Fibroblast of lung (primary cell): ENCODE measurements at places on chromosomes 16 and 17. TPM values are rescaled to one million over a fixed set of nuclear protein-coding genes. Genes with fewer than 3 reads are reported as not detected.

DNA sequence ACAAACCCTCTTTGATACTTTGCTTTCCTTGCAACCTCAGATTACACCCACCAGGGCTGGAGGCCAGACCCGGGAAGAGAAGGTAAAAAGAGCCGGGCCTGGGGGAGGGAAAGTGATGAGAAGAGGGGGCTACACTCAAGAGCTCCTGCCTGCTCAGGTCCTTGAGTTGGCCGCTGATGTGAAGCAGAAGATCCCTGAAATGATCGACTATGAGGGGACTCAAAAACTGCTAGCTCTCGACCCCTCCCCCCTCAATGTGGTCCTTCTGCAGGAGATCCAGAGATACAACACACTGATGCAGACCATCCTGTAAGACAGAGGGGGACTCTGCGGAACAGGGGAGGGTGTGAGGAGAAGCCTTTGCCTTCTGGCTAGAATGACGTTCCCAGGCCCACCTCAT, 2.8 kb upstream of the KDM6B start:
- no peak for DNase-seq

DNA sequence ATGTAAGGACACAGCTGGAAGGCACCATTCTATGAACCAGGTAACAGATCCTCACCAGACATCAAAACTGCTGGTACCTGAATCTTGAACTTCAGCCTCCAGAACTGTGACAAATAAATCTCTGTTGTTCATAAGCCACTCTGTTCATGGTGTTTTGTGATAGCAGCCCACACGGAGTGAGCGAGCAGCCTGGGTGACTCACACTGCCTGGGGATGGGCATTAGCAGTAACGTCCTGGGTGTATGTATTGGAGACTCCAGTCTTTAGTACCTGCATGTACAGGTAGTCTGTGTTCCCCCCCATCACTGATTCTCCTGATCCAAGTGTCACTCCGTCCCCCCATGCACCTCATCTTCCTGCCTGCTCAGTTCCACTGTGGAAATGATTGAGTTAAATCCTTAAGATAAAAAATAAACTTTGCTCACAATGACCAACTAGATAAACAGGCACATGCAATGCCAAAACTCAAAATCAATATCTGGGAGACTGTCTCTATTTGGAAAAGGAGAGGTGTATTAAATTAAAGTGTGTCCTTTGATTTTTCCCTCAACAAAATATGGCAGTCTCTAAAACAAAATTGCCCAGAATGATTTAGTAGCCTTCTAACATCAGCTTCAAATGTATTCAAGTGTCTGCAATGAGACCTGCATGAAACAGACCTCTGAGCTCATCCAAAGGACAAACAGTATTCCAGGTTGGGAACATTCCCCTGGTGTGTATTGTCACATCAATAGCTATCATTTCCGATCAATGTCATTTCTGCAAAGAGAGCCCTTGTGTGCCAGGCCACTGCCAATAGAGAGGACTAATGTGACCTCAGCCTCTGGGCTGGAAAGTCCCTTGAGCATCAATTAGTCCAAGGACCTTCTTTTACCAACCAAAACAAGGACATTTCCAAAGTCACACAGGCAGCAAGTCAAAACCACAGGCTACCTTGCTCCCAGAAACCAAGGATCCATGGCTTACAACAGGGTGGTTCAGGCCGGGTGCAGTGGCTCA, 12.2 kb upstream of the VAT1L start:
- no peak for DNase-seq

GRCh38 chr17:7384489-7385081, 3.7 kb downstream of the TNK1 start:
- DNase-seq = no peak

GRCh38 chr16:1639282-1639681, 27.1 kb downstream of the CRAMP1 start:
- DNase-seq = no peak

DNA sequence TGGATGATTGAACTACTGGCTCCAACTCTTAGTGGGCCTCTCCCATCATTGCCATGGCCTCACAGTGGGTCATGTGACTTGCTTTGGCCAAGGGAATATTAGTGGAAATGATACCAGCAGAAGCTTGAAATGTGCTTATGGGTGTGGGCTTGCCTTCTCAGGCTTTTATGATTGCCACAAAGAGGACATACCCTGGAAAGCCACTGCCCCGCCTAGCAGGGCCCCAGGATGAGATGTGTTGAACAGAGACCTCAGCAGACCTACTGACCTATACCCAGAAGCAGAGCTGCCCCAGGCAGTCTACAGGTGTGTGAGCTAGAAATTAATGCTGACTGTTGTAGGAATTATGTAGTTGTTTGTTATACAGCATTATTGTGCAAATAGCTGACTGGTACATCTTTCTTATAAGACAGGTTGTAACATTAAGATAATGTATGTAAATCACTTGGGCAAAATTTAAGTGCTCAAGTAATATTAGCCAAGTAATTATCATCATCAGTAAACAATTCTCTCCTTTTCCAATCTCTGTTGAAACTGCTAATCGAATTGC, 67.8 kb upstream of the CDH5 start:
- no peak for DNase-seq

GRCh38 chr16:30069611-30070462, 4.3 kb downstream of the ALDOA start:
- DNase-seq = no peak

Gene ATP2A1
- total RNA-seq = 0.26 and 0.33 TPM in 2 replicates
